ENCODE measurements at places on chromosomes 2 and 18.

DNA sequence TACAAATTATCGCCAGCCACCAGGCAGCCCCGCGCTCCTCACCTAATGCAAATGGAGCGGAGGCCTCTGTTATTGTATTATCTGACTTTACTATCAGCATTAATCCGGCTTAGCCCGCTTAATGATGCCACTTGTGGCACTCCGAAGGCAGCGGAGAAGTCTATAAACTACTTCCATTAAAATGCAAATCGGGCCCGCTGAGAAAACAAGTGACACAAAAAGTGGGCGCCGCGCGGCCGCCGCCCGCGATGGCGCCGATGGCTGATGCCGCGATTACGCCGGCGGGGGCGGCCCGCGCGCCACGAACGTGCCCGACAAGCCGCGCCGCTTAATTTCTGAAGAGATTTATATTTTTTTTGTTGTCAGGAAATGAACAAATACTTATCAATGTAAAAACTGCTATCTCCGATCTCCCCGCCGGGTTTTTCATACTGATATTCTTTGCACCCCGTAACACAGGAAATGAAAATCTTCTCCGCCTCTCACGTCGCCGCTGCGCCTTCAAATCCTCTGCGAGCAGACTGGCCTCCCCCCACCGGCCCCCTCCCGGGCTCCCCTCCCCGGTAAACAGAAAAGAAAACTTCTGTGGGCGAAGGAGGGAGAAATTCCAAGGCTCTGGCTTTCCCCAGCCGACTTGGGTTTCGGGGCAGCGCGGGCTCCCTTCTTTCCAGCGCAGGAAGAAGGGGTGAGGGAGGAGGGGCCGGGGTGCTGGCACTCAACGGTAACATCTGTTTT, 221.8 kb downstream of the INSIG2 start:
- DNase-seq = peak; percentile 26

- DNase-seq = no peak
Observed at GRCh38 chr2:98759827-98760625, 29.1 kb upstream of the MGAT4A start.

DNA sequence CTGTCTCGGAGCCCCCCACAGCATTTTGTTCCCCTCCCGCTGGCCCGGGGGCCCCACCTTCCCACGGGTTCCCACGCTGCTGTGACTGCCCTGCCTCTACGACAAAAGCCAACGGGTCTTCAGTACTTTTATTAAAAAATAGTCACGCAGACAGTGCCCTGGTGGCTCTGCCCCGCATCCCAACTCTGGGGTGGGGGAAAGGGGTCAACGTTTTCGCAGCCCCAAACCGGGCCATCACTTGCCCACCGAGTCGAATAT, 1.0 kb downstream of the UCN start:
- no peak for DNase-seq

GRCh38 chr2:176854878-176855277, 357.7 kb upstream of the HNRNPA3 start:
- DNase-seq = no peak

- no peak for DNase-seq
Observed at GRCh38 chr18:62842898-62843297, 127.6 kb downstream of the PHLPP1 start.

GRCh38 chr18:59325965-59326364, 7.5 kb upstream of the CPLX4 start:
- DNase-seq = no peak

GRCh38 chr2:29463181-29463900, 348.1 kb downstream of the CLIP4 start:
- no peak for DNase-seq

GRCh38 chr2:190093793-190094192, 31.3 kb upstream of the MSTN start:
- DNase-seq = no peak

Data from stimulated activated CD8-positive, alpha-beta memory T cell treated with anti-CD3 and anti-CD28 coated beads, Interleukin-4, amount 100 ng/mL, for 4 hours (primary cell).